ENCODE measurements at places on chromosomes 4 and X. TPM values are rescaled to one million over a fixed set of nuclear protein-coding genes. Genes with fewer than 3 reads are reported as not detected.

GPAT3 gene
- 1.8 TPM for total RNA-seq

GRCh38 chr4:25540734-25541133 is 114.9 kb upstream of the SLC34A2 start:
- H3K36me3 ChIP-seq: no peaks in the 10 kb centered on the region
- no peak overlapping the region for H3K27ac ChIP-seq
- no peak overlapping the region for H3K4me3 ChIP-seq
- H3K4me1 ChIP-seq: no peaks in the 10 kb centered on the region

DNA sequence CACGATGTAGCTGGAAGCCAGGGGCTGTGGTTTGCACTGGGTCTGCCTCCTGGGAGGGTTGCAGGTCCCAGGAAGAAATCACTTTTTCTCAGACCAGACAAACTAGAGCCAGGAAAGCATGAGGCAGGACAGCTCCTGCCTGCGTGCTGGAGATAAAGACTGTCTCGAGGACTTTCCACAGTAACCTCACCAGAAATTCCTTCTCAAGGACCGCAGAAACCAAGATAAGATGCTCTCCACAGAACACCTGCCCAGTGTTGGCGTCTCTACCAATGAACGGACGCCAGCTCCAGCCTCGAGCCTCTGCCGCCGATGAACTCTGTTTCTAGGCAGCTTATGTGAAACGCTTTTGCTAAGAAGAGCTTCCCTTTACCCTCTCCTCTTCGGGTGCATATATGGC is 76.9 kb upstream of the AFAP1 start:
- H3K4me1 ChIP-seq: no peaks in the 10 kb centered on the region
- no peak for DNase-seq
- H3K27me3 ChIP-seq: no peaks in the 10 kb centered on the region
- H3K36me3 ChIP-seq: no peaks in the 10 kb centered on the region
- H3K27ac ChIP-seq: no peak overlapping the region
- no peak overlapping the region for H3K4me3 ChIP-seq

AMELX gene
- not detected for total RNA-seq

- H3K4me1 ChIP-seq: no peaks in the 10 kb centered on the region
- no peak overlapping the region for H3K27ac ChIP-seq
- no peak overlapping the region for H3K4me3 ChIP-seq
These were observed 590.0 kb downstream of the FSTL5 start for GRCh38 chr4:161573836-161574235.

DNA sequence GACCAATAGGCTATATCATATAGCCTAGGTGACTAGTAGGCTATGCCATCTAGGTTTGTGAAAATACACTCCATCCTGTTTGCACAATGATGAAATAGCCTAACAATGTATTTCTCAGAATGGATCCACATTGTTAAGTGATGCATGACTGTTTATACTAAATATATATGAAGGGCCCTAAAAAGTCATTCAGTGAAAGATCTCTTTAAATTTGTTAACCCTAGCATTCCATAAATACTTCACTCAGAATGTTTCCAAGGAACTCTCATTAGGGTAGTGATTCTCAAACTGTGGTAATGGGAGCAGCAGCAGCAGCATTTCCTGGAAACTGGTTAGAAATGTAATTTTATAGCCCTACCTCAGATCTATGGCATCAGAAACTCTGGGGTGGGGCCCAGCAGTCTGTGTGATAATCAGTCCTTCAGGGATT is 74.9 kb downstream of the PRRG1 start:
- no peaks in the 10 kb centered on the region for H3K36me3 ChIP-seq
- no peak overlapping the region for H3K4me3 ChIP-seq
- no peak for DNase-seq
- no peak overlapping the region for H3K27ac ChIP-seq
- H3K27me3 ChIP-seq: peaks cover 2% of the 10 kb centered on the region

DNA sequence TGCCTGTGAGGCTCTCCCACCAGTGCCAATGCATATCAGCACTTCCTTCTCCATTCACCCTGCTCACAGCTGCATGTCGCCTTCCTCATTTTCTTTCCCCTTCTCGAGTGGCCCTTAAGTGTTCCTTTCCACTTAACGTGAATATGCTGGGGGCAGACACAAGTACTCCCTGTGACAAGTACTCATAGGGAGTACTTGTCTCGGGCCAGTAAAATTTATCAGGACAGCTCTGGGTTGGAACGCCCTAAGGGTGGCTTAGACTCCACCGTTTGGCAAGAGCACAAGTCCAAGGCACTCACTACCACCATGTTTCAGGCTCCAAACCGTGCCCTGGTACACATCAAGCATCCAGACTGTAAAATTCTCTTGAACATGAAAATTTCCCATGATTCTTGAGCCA is 3.9 kb upstream of the LDOC1 start:
- no peaks in the 10 kb centered on the region for H3K4me1 ChIP-seq
- no peaks in the 10 kb centered on the region for H3K36me3 ChIP-seq
- H3K4me3 ChIP-seq: no peak overlapping the region
- no peak overlapping the region for H3K27ac ChIP-seq

ARMCX1 gene
- 9.0 TPM for total RNA-seq

GLRA3 gene
- not detected for total RNA-seq

GRCh38 chr4:54586320-54586955 is 71.3 kb upstream of the KIT start:
- no peaks in the 10 kb centered on the region for H3K4me1 ChIP-seq
- H3K27ac ChIP-seq: no peak overlapping the region
- H3K4me3 ChIP-seq: no peak overlapping the region
- no peaks in the 10 kb centered on the region for H3K27me3 ChIP-seq

FDCSP gene
- not detected for total RNA-seq

Measured in liver (tissue), 10 donors.